ENCODE measurements at places on chromosomes 6 and 20. TPM values are rescaled to one million over a fixed set of nuclear protein-coding genes. Genes with fewer than 3 reads are reported as not detected.

The EEF1A2 gene
- 0.61 TPM for polyA plus RNA-seq

DNA sequence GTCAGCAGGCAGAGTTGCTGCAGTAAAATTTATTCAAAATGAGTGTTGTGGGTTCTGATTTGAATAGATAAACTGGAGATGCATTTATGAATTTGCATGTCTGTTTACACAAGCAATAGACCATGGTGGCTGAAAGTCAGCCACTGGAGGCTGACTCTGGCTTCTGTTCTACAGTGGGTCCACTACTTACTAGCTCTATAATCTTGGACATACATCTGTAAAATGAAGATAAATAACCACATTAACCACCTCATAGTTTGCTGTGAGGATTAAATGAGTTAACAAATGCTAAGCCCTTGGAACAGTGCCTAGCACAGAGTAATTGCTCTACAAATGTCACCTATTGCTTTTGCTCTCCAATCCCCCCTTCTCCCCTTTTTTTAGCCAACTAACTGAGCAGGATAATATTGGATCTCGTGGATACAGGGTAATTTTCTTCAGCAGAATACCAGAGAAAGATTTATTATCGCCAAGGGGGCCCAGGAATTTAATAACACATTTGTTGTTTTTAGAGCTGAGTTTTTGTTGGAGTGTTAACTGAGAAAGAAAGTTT, 1.4 kb upstream of the PM20D2 start:
- no peak for DNase-seq

DNA sequence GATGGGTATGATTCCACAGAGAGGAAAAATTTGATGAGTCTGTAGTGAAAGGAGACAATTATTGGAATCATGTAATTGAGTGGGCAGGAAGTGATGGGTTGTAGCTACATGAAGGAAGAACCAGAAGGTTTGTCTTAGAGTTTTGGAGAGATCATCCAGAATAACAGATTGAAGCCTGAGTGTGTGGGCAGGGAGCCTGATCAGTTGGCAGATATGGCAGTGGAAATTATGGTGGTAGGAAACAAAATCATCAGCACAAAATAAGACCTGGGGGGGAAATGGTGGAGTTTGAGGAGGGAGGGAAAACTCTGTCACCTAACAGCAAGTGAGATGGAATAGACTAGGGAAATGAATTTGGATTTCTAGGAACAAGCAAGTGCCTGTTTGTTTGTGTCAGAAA, 606.6 kb upstream of the MAP3K7 start:
- DNase-seq = no peak

DNA sequence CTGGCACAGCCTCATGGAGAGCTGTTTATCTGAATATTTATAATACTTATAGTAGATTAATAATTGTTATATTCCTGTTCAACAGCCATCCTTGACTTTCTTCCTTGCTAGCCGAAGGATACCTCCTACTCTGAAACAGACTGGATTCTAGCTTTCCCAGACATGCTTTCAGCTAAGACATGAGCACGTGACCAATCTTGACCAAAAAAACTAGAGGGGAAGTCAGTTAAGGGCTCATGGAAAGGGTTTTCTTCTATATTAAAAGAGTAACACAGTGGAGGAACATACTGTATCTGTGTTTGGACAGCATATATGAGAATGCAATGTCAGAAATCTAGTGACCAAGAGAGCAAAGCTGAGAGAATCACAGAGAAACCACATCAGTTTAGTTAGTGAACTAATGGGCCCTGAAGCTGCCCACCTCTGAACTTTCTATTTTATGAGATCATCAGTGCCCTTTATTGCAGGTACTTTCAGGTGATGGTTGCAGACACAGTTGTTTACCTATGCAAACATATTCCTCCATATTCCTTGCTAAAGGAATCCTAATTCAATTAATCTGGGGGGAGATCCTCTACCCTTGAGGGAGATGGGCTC, 140.4 kb upstream of the SLC24A3 start:
- DNase-seq = no peak

DNA sequence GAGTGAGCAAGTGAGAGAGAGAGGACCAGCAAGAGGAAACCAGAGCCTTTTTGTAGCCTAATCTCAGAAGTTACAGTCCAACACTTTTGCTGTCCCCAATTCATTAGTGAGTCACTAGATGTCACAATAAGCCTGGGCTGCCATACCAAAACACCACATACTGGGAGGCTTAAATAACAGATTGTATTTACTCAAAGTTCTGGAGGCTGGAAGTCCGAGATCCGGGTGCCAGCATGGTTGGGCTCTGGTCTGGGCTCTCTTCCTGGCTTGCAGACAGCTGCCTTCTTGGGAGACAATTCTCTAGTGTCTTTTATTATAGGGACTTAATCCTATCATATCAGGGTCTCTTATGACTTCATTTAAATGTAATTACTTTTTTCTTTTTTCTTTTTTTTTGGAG, 50.7 kb upstream of the FERMT1 start:
- no peak for DNase-seq

The TINAG gene
- not detected for polyA plus RNA-seq

DNA sequence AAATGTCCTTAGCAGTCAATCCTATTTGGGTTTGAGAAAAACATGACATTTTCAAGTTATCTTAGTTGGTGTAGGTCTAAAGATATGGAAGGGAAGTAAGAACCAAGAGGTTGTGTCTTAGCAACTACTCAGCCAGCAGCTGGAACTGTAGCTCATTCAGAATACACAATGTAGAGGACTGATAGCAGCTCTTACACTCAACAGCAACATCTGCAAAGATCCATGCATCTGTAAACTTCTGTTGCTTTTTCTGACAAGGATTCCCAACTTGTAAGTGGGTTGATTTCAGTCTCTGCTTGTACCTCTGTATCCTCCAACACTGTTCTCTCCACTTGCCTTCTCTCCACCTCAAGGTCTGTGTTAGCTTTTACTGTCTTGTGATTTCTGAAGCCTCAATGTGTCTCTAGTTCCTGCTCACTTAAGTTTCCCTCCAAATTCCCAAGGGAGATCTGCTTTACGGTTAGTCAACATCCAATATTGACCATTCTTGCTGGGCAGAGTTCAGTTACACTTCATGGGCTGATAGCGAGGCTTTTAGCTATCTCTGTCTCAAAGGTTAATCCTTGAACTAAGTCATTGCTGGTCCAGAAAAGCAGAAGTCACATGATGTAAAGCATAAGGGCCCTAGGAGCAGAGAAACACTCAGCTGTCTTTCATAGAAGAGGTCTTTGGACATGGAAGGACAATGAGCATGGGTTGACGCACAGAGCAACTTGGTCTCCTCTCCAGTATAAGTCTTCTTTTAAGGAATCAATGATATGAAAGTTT, 71.6 kb upstream of the LGSN start:
- DNase-seq = no peak

DNA sequence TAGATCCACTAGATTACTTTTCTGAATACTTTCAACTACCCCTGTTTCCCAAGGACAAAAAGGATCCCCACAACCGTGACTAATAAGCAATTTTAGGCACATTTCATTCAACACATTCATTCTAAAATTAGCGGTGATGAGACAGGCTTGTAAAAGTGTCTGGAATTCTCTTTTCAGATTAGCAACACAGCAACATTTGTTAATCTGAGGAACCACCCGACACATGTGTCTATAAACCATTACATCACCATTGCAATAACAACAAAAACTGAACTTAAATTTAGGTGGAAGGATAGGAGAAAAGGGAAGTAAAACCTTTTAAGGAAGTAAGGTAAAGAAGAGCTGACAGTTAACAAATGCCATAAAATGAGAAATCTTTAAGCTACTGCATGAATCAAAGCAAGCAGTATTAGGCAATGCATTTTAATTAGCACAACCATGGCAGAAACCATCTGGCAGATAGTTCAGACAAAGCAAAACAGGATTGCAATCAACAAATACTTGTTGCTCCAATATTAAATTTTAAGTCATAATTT, 49.1 kb downstream of the MAP3K7 start:
- no peak for DNase-seq

DNA sequence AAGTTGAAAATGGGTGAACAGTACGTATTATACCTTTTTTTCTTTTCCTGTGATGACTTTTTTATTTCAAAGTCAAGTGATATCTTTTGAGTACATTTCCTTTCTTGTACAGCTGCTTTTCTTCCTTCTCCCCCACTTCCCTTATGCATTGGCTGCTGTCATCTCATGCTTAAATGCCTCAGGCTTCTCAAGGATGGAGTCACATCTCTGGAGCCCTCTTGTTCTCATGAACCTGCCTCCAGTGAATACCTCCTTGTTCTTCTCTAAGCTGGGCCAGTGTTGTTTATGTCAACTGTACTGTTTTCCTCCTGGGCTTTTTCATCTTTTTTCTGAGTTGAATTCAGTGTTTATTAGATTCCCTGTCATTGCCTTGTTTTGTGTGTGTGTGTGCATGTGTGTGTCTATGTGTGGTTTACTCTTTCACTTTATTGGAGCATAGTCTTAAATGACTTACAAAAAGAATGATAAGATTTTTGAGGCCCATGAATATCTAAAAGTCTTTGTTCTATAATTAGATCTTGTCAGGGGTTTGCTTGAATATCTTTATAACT, 23.6 kb downstream of the STXBP5 start:
- DNase-seq = no peak

GRCh38 chr20:7775072-7775471, 165.2 kb downstream of the HAO1 start:
- no peak for DNase-seq

DNA sequence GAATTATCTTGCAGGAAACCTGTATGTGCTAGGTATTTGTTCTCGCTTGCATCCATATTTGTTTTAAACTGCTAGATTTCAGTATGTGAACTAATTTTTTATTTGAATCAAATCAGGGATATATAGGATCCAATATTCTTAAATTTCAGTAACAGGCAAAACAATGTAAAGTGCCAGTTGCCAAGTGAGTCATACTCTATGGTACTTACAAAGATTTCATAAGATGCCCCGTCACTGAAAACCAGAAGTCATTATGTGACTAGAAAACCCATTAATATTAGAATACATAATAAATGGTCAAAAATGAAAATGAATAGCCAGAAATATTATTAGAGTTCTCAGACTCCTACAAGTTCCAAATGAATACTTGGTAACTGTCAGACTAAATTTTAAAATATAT, 481.2 kb downstream of the TFAP2A start:
- no peak for DNase-seq

- no peak for DNase-seq
Observed at GRCh38 chr6:169997187-169997929, 245.9 kb downstream of the ERMARD start.

GRCh38 chr6:163418311-163419029, 4.0 kb downstream of the QKI start:
- DNase-seq = no peak

- DNase-seq = no peak
Observed at GRCh38 chr6:28884423-28885131, 39.2 kb downstream of the TRIM27 start.

- no peak for DNase-seq
Observed at GRCh38 chr6:68572975-68573374, 62.1 kb upstream of the ADGRB3 start.

GRCh38 chr6:17178754-17179529, 77.1 kb downstream of the STMND1 start:
- DNase-seq = no peak

DNA sequence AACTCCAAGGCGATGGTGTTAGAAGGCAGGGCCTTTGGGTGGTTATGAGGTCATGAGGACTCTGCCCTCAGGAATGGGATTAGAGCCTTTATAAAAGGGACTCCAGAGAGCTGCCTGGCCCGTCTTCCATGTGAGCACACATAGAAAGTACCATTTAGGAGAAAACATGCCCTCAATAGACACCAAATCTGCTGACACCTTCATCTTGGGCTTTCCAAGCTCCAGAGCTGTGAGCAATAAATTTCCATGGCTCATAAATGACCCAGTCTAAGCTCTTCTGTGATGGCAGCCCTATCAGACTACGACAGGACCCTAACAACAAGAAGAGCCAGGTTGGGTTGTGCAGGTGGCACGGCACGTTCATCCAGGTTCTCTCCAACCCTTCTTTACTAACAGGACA, 189.5 kb downstream of the CDH4 start:
- no peak for DNase-seq

GRCh38 chr20:47800623-47801022, 15.3 kb upstream of the SULF2 start:
- DNase-seq = no peak

GRCh38 chr6:153949616-153950015, 89.4 kb upstream of the OPRM1 start:
- DNase-seq = no peak

The TCF21 gene
- 197 TPM for polyA plus RNA-seq

DNA sequence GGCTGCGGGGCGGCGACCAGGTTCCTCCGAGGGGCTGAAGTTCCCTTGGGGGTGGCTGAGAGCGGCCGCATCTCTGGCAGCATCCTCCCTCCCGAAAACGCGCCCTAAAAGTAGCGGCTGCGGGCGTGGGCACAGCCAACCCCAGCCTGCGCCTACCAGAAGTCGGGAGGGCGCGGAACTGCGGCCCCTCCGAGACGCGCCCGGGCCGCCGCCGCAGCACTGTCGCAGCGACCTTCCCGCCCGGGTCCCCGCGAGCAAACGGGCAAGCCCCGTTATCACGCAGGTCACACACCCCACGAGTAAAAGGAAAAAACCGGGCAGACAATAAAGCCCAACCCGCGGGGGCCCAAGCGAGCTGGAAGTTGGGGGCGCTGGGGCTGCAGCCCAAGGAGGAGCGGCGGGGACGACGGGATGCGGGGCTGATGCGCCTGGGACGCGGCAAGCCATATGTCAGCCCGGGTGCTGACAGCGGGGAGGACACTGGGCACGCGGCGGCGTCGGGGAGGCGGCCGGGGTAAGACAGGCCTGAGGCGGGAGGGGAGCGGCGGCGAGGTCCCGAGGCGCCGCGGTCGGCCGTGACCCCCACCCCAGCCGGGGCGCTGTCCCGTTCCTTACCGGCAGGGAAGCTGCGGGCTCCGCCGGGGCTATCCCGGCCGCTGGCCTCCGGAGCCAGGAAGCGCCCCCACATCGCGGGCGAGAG, 659 bp downstream of the CEP85L start:
- DNase-seq = no peak

DNA sequence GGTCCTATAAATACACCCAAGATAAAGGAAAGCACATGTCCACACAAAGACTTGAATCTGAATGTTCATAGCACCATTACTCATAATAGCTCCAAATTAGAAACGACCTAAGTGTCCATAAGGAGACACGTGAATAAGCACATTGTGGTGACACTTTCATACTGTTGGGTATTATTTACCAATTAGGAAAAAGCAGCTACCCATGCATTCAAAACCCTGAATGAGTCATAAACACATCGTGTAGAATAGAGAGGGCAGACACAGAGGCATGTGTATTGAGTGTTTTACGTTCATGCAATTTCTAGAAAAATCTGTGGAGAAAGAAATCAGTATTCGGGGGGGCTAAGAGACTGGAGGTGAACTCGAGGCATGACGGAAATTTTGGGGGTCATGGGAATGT, 396.7 kb downstream of the THBS2 start:
- DNase-seq = no peak

The FILIP1 gene
- 36.1 TPM for polyA plus RNA-seq

GRCh38 chr6:135230711-135231468, 49.8 kb downstream of the MYB start:
- DNase-seq = no peak

GRCh38 chr6:135323202-135323668, 142.1 kb downstream of the MYB start:
- DNase-seq = no peak

All from left lung (tissue), 14 donors.